ENCODE measurements at places on chromosomes 1 and 21.

- no peak for DNase-seq
Observed at GRCh38 chr1:244083383-244083943, 32.4 kb downstream of the ZBTB18 start.

GRCh38 chr1:109161858-109162606, 48.1 kb downstream of the ELAPOR1 start:
- peak; percentile 87 for DNase-seq

GRCh38 chr1:183301239-183301638, 115.2 kb downstream of the LAMC2 start:
- no peak for DNase-seq

DNA sequence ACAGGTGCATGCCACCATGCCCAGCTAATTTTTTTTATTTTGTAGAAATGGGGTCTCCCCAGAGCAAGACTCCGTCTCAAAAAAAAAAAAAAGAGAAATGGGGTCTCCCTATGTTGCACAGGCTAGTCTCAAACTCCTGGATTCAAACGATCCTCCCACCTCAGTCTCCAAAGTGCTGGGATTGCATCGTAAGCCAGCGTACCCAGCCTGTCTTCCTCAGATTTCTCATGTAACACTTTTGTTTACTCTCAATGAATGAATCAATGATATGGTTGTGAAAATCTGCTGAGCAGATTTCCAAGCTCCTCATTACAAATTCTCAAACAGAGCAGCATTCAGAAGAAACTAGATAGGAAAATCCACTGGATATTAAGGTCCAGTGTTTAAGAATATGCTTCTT, 6.6 kb downstream of the CMPK1 start:
- DNase-seq = no peak

DNA sequence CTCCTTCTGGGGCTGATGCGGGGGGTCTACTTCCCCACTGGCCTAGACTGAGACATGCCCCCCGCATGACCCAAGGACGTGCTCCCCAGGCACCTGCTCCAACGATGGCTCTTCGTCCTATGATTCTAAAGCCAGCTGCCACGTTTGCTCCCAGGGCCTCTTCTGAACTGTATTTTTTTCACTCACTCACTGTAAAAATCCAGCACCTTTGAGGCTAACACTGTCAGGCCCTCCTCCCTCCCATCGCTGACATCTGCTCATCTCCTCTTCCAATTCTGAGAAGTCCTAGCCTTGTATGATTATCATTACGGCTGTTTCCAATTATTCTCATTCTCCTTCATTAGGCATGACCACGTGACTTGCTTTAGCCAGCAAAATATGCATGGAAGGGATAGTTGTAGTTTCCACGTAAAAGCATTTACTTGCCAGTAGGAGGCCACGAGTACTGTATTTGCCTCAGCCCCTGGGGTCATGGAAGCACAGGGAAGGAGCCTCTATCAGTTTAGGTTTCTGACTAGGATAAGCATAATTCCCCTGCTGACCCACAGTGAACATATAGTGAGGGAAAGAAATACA, 19.1 kb upstream of the EDN2 start:
- DNase-seq = no peak

DNA sequence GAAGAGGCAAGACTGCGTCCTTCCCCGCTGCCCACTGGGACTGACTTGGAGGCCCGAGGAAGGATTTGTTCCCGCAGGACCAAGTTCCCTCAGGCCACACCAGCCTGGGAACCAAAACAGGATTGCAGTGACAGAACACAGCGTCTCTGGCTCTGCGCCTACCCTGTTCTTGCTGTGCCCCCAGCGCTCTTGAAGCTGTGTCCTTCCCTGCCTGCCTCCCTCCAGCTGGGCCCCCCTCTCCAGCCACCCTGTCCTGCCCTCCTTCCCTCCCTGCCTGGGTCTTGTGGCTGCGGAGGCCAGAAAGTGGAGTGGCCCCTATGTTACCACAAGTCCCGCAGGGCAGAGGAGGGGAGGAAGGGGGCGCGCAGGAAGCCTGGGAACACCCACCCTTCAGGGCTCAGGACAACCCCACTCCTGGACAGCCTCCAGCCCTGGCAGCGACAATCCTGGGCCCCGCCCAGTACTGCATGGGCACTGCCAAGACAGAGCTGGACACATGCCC, 164.9 kb downstream of the DYRK1A start:
- DNase-seq = no peak

- peak; percentile 64 for DNase-seq
Observed at GRCh38 chr1:168637350-168637991, 61.1 kb downstream of the XCL1 start.

DNA sequence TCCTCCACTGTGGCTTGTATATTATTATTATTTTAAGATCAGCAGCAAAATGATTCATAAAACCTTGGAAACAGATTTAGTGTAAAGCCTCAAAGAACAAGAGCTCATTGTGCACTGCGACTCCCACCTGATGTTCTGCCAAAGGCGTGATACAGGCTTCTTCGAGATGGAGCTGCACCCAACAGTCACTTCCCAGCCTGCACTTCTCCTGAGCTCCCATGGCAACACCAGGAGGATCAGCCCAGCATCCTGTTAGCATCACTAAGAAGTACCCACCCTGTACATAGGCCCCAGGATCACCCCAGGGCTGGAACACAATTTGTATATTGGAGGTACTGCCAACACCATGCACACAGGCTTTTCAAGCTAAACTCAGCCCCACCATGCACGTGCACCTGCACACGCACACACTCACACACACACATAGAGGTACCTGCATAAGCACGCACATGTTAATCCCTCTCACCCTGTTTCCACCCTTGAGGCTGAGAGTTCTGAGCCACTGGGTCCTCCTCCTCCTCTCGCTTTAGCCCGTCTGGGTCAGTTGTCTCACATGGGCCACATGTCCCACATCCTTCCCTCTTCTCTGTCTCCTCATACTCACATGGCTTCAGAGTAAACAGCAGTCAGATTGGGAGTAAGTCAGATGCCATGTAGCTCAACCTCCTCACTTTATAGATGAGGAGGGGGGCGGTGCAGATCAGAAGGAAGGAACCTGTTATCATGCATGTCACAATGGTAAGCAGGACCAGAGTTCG, 281.9 kb upstream of the POU3F1 start:
- no peak for DNase-seq

- no peak for DNase-seq
Observed at GRCh38 chr1:93468662-93469061, 20.7 kb downstream of the FNBP1L start.
